ENCODE measurements at places on chromosomes 6 and 20.

DNA sequence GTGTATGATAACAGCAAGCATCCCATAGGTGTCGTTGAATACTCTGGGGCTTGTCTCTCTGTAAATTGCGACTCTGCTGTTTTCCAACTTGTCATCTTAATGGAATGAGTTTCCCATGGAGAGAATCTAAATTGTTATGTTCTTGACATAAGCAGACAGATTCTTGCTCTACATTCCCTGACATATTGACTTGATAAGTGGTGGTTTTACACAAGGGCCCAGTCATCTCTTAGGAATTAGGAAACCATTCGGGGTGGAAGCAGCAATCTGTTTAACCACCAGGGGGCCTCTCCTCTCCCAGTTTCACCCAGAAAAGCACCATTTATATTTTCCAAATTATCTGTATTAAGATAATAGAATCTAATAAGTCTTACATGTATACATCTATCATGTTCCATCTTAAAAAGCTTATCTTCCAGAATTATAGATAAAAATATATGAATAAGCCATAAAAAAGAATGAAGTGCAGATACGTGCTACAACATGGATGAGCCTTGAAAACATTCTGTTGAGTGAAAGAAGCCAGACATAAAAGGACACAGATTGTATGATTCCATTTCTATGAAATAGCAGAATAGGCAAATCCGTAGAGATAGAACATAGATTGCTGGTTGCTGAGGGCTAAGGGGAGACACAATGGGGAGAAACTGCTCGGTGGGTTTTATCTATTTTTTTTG lies 23.1 kb upstream of the MROH8 start:
- DNase-seq, result no peak

- no peak for DNase-seq
These were observed 6.7 kb downstream of the SNAI1 start for GRCh38 chr20:49989234-49990065.

DNA sequence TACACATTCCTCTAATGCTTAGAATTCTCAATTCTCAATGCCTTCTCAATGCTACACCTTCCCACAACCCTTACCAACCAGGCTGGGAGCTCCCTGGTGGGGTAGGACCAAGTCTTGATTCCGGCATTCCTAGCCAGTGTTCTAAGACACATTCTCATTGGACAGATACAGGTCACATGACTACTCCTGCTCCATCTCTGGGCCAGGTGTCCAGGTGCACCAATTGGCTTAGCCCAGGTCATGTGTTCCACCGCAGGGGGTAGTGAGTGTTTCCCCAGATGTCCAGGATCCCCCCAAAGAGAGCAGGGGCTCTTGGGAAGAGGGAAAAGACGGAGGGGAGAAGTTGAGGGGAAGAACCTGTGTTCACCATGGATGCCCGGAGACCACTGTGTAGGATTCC lies 58.7 kb upstream of the MLN start:
- DNase-seq, result no peak

DNA sequence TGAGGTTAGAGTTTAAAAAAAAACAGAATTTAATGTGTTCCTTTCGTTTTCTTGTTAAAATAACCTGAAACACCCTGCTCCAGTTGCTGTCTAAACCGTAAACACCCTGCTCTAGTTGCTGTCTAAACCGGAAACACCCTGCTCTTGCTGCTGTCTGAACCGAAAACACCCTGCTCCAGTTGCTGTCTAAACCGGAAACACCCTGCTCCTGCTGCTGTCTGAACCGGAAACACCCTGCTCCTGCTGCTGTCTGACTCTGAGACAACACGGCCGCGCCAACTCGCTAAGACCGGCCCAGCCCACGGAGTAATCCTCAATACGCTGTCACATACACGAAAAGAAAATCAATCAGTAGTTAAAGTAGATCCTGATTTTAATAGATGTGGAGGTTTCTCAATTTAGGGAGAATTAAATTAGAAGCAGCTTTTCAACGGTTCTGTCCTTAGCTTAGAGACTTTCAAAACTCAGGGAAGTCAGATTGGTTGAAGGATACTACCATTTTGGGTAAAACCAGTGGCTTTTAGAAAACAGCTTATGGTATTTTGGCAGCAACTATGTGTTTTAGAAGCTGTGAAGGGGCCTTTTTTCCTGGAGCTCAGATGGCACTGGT lies 98.3 kb downstream of the RAMACL start:
- peak; percentile 60 for DNase-seq

- no peak for DNase-seq
These were observed 101.5 kb downstream of the PHACTR3 start for GRCh38 chr20:59705651-59706399.

DNA sequence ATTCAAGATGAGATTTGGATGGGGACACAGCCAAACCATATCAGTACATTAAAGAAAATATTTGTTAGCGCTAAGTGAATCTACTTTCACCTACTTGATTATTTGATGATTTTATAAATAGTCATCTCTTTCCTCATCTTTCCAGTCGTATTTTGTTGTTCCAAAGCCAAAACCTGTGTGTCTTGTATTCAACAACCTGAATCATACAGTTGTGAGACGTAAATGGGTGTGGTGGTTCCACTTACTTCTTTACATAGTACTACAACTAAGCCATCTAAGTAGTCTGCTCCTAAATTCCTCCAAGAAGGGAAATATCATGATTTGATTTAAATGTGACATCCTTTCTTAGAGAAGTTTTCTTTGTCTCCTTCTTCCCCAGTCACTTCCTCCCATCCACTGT lies 132.8 kb downstream of the ESR1 start:
- DNase-seq, result no peak

- DNase-seq, result no peak
These were observed 99.3 kb downstream of the RTN4IP1 start for GRCh38 chr6:106530026-106530425.

GRCh38 chr6:45677381-45678284 lies 299.9 kb upstream of the SUPT3H start:
- DNase-seq, result no peak

DNA sequence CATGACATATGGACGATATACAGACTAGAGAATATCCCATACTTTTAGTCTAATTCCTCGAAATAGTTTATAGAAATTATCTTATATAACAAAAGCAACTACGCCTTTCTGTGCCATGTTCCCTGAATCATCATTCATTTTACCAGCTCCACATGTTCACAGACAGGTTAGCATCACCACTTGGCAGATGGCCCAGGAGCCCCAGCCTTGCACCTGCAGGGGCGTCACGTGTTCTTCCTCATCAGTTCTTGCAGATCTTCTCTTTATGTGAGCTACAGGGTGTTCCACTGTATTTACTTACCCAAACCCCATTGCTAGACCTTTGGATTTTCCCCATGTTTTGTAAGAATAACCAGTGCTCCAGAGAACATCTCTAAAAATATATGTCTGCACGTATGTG lies 12.6 kb upstream of the BNIP5 start:
- no peak for DNase-seq

- no peak for DNase-seq
These were observed 2.2 kb downstream of the PSORS1C1 start for GRCh38 chr6:31116661-31117385.

DNA sequence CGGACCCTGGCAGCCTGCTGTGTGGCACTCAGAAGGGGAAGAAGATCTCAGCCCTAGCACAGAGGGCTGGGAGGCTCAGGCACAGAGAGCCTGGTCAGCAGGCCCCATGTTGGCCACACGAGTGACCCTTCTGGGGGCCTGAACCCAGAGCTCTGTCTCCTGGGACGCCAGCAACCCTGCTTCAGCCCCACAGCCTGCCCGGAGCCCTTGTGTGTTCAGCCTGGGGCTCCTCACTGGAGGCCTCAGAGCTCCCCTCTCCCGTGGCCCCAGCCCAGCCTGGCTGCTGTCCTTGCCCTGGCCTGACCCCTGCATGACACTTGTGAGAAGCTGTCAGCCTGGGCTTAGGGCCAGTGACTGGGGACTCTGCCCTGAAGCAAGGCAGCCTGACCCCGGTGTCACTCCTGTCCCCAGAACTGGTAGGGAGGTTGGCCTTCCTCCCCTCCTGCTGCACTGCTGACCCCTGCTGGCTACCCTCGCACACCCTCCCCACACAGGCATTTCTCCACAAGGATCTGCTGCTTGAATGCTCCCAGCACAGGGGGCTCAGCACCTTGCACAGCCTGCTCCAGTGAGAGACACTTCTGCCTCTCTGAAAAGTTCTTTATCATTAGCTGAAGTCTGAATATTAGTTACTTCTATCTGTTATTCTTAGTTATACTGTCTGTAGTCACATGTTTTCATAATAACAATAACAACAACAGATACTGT lies 15.4 kb upstream of the IP6K3 start:
- DNase-seq, result no peak

GRCh38 chr6:8857160-8857559 lies 421.8 kb upstream of the SLC35B3 start:
- DNase-seq, result no peak

Data from activated T-helper 1 cell treated with anti-CD3 and anti-CD28 coated beads, Interleukin-2, amount 50 U/mL, for 16 hours (primary cell).